GM12878 (cell line): ENCODE measurements at places on chromosomes 5 and 9. TPM values are rescaled to one million over a fixed set of nuclear protein-coding genes. Genes with fewer than 3 reads are reported as not detected.

The PNPLA7 gene
- total RNA-seq = 0.43 and 0.85 TPM in 2 replicates

The BAAT gene
- 0.16 and 0.26 TPM in 2 replicates for total RNA-seq

The PDE6A gene
- not detected in 2 replicates for total RNA-seq

The CCIN gene
- not detected in 2 replicates for total RNA-seq

The PKD2L2 gene
- total RNA-seq = 0.36 TPM in 1 of 2 replicates, not detected in the other

The STC2 gene
- total RNA-seq = 3.5 and 3.7 TPM in 2 replicates

The TMEM232 gene
- total RNA-seq = 0.95 and 2.0 TPM in 2 replicates

The TAF11L11 gene
- total RNA-seq = not detected in 2 replicates

The FGD3 gene
- total RNA-seq = 13.2 and 14.4 TPM in 2 replicates

The ASPN gene
- not detected in 2 replicates for total RNA-seq

The INSYN2B gene
- total RNA-seq = not detected in 2 replicates

The PLEKHG4B gene
- 0.05 and 0.08 TPM in 2 replicates for total RNA-seq

The TEX48 gene
- total RNA-seq = not detected in 2 replicates

The NR5A1 gene
- total RNA-seq = 0.18 and 0.27 TPM in 2 replicates

The GDF9 gene
- total RNA-seq = 0.28 and 0.85 TPM in 2 replicates
